ENCODE measurements at places on chromosomes 13 and 19.
A peak's percentile ranks its signal among the peaks of the same experiment; 100 is the strongest.

DNA sequence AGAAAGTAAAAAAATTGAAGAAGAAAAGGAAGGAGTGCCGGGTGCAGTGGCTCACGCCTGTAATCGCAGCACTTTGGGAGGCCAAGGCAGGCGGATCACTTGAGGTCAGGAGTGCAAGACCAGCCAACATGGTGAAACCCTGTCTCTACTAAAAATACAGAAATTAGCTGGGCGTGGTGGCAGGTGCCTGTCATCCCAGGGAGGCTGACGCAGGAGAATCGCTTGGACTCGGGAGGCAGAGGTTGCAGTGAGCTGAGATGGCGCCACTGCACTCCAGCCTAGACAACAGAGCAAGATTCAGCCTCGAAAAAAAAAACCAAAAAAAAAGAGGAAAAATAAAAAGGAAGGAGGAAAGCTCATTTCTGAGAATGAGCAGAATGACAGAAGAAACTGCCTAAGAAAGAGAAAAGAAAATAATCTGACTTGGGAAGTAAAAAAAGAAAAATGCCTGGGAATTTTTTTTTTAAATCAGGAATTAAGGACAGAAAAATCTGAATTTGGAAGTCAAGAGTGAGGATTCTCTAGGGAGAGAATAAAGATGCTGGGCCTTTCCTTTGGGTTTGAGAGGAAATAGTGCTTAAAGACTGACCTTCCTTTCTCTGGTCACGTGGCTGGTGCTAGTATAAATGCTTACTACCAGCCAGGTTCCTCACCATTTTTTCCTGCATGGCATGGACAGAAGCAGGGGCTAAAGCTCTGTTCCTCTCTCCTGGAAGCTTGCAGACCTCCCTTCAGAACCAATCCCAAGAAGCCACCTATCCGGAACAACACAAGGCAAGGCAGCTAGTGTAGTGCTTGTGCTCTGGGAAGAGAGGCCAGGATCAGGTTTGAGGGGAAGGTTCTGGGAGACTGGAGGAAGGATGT, at the start of gene FFAR2:
TSS of gene FFAR2 (plus strand) at position 652 of the 864 bp plus-strand sequence. CDS start 1,458 bp downstream, outside the sequence.
- DNase-seq: peak; percentile 44

- DNase-seq: no peak
These were observed 957.7 kb downstream of the SLITRK5 start for GRCh38 chr13:88628882-88629281.

GRCh38 chr19:17910791-17911360, 21.9 kb upstream of the CCDC124 start:
- DNase-seq: peak; percentile 66

GRCh38 chr13:47650209-47650608, 350.9 kb downstream of the SUCLA2 start:
- no peak for DNase-seq

DNA sequence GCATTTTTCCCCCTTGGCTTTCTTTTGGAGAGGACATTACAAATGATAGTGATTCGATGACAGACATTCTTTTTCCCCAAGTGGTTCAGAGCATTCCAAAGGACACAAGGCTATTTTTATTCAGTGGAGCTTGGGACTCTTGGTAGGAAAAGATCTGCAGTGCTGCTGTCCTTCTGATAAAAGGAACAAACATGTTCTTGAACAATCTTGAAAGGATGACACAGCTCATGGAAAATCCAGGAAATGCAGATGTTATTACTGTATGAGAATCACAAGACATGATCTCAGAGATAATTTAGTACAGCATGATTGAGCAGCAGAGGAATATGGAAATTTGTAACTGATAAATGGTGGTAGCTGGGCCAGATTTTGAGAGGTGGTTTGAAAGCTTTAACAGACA, 96.2 kb upstream of the RFC3 start:
- DNase-seq: peak; percentile 33

DNA sequence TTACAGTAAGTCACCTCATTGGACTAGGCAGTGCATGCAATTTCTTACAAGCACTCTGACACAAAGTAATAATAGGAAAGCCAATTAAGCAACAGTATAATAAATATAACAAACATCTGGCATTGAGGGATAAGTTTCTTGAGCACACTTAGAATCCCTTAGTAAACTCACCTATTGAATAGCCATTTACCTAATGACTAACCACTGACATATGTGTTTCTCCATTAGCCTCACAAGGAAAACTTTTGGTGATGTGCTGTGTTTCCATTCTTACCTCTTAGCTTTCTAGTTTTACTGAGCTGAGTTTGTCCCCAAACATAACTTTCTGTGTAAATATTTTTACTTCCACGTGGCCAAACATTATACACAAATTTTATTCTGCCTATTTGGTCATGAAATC, 47.4 kb upstream of the PCDH9 start:
- no peak for DNase-seq

DNA sequence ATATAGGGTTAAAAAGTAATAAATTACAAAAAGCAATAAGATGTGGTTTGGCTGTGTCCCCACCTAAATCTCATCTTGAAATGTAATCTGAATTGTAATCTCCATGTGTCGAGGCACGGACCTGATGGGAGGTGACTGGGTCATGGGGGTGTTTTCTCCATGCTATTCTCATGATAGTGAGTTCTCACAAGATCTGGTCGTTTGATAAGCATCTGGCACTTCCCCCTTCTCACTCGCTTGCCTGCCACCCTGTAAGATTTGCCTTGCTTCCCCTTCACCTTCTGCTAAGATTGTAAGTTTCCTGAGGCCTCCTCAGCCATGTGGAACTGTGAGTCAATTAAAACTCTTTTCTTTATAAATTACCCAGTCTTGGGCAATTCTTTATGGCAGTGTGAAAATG, 577.4 kb downstream of the TBC1D4 start:
- no peak for DNase-seq

- DNase-seq: no peak
These were observed 134.7 kb downstream of the KCNRG start for GRCh38 chr13:50149932-50150331.

DNA sequence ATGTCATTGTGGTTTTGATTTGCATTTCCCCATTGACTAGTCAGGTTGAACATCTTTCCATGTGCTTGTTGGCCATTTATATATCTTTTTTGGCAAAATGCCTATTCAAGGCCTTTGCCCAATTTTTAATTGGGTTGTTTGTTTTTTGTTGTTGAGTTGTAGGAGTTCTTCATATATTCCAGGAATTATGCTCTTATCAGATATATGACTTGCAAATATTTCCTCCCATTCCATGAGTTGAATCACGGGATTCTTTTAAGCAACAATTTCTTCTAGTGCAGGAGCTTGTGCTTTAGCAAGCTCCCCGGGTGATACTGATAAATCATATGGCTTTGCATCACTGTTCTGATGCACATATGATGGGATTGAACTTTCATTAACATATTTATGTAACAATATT, 47.0 kb upstream of the FLT1 start:
- no peak for DNase-seq

GRCh38 chr13:48531416-48532255, 1.2 kb downstream of the RCBTB2 start:
- DNase-seq: no peak

- no peak for DNase-seq
These were observed 381.6 kb downstream of the KLF5 start for GRCh38 chr13:73440296-73440895.

DNA sequence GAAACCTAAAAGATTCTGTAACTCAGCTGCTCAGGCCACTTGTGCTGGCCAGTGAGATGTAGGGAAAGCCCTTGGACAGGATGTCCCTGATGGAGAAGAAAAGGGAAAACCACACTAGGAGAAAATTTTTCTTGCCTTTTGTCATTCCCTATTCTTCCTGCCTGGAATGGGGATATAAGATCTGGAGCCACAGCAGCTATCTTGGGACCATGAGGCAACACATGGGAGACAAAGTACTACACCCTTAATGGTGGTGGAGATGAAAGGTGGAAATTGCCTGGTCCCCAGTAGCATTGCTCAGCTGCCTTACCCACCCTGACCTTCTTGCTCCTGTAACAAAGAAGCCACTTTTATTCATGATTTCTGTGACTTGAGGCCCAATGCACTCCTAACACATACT, 9.4 kb downstream of the RSPH6A start:
- no peak for DNase-seq

DNA sequence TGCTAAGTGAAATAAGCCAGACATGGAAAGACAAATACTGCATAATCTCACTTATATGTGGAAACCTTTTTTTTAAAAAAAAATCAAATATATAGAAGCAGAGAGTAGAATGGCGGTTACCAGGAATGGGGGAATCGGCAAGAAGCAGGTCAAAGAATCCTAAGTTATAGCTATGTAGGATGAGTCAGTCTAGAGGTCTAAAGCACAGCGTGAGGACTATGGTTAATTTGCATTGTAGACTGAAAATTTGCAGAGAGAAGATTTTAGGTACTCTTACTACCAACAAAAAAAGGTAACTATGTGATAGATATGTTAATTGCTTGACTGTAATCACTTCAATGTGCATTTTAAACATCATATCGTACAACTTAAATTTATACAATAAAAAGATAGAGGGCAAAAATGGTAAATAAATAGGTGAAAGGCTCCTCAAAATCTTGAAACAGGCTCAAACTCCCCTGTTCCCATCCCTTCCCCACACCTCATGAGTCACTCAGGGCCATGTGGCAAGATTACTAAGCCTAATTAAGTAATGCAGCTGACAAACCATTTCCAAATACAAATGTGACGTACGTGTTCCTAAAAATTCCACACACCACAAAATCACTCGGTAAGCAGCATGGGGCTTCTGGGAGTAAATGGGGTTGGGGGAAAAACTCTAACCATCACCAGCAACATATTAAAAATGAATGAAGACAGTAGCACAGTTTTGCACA, 159.0 kb downstream of the USP12 start:
- DNase-seq: peak; percentile 78

DNA sequence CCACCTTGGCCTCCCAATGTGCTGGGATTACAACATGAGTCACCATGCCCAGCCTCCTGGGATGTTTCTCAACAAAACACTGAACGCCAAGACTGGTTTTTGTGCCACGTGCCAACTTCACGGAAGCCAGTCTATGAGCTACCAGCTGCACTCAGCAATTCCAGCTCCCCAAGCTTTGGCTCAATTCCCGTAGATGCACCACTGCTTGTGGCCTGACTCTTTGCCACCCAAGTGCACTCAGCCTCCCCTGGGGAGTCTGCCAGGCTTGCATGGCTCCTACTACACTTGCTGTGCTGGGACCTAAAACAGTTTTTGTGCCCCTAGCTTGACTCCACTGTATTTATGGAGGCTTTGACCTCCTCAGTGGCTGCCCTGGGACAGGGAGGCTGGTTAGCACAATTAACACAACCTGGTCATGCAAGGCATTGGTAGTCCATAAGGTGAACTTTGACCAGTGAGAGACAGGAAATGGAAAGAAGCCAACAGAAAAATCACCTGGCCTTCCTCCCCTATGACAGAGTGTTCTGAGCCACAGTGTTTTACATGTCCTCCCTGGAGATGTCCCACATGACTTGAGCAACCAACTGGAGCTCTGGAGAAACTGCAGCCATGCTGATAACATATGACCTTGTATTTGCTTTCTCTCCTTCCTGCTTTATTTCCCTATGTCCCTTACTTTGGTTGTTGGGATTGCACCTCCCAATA, 1173.1 kb downstream of the UQCRFS1 start:
- no peak for DNase-seq

- no peak for DNase-seq
These were observed 21.7 kb upstream of the ZNF429 start for GRCh38 chr19:21483589-21484170.

DNA sequence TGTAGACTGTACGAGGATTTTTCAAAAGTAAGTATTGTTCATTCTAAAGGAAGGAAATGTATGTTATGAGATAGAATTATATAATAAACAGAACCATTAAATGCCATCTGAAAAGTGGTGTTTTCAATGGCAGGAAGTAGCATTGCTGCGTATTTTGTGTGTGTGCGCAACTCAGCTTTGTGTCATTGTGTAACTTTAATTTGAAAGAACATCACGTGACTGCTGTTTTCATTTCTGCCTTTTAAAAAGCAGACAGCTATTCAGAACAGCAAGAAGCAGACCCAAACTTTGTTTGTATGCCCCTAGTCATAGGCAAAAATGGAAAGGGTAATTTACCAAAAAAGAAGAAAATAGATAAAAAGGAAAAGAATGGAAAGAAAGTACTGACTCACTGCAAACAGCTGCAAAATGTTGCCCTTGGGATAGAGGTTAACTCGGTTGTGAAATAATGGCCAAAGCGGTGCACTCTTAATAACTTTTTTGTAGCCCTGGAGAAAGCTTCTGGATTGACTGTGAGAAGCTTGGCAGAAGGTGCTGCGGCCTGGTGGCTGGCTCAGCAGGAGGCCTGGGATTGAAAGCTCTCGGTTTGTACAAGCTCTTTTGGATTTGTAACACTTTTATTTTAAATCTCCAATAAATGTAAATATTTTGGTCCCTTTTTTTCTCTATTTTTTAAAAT, 97.3 kb downstream of the GGACT start:
- DNase-seq: peak; percentile 75

- no peak for DNase-seq
These were observed 15.1 kb downstream of the NFKBID start for GRCh38 chr19:35885225-35885738.

GRCh38 chr13:75312884-75313520, 169.0 kb downstream of the TBC1D4 start:
- DNase-seq: no peak
